ENCODE measurements at places on chromosomes 2 and 18.

GRCh38 chr18:74506448-74507084 lies 10.4 kb downstream of the CNDP2 start:
- no peak for DNase-seq

- no peak for DNase-seq
These were observed 46.4 kb upstream of the GULP1 start for GRCh38 chr2:188245230-188245629.

DNA sequence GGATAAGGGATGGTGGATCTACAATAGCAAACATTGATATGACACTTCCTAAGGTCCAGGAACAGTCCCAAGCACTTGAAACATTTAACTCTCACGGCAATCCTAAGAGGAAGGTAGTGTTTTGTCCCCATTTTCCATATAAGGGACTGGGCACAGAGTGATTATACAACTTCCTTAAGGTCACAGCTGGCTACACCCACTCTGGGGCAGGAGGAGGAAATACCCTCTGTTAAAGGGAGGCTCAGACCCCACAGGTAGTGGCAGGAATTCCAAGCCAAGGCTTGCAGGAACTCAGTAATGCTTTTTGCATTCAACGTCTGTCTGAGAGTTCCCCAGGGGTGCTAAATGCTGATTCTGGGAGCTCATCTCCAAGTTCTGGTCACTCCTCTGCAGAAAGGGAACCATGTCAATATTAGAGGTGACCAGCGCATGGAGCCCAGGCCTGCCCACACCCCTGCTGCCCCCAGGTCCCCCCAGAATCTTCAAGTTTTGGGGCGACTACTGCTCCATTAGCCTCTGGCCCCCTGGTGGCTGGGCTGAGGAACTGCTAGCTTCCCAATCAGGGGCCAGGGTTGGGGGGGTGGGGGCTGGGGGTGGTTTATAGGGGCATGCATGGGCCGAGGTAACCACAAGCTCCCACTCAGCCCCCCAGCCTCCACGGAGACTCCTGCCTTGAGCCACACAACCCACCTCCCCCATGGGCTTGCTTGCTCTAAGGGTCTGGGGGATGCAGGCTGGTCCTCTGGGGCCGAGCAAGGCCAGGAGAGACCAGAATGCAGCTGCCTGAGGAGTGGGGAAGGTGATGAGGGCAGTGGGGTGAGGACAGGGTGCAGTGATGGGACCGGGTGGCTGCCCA lies 11.1 kb downstream of the OBSL1 start:
- peak; percentile 30 for DNase-seq

GRCh38 chr2:37623971-37624900 lies 47.2 kb downstream of the CDC42EP3 start:
- DNase-seq: no peak

GRCh38 chr2:16871411-16871810 lies 205.8 kb upstream of the CYRIA start:
- DNase-seq: no peak

- no peak for DNase-seq
These were observed 138.8 kb downstream of the MYT1L start for GRCh38 chr2:2192091-2192955.

DNA sequence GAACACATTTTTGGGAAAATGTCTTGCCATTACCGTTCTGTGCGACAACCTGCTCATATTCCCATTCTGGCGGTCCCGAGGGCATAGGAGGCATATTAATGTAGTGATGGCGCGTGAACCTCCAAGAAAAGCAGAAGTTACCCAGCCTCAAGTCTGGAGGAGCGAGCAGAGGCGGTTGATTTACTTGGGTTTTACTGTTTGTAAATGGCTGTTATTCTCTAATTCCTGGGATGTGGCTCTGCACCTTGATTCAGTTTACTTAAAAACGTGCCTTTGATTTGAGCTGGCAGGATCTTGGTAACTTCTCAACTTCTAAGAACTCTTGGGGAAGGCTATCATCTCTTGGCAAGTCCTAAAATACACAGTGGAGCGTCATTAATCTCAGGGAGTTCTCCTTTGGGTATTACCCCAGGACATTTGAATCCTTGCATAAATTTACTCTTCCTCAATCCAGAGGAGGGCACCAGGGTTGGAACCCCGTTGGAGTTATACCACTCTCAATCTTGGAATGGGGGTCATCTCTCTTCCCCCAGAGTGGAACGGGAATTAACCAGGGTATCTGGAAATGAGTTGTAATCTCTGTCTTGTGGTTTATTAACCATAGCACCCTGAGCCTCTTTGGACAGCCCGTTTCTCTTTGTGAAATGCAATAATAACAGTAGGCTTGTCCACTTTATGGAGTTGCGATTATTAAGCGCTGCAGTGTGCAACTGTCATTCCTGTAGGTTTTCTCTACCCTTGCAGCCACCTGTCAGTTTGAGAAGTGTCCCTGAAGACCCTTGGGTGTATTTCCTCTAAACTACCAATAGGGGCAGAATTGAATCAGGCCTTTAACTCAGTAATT lies 2.1 kb downstream of the HK2 start:
- DNase-seq: peak; percentile 80

GRCh38 chr18:12233378-12233777 lies 20.8 kb upstream of the CIDEA start:
- no peak for DNase-seq

GRCh38 chr18:61153571-61153970 lies 179.7 kb upstream of the CDH20 start:
- no peak for DNase-seq

GRCh38 chr18:78764544-78764943 lies 215.1 kb upstream of the SALL3 start:
- DNase-seq: no peak

DNA sequence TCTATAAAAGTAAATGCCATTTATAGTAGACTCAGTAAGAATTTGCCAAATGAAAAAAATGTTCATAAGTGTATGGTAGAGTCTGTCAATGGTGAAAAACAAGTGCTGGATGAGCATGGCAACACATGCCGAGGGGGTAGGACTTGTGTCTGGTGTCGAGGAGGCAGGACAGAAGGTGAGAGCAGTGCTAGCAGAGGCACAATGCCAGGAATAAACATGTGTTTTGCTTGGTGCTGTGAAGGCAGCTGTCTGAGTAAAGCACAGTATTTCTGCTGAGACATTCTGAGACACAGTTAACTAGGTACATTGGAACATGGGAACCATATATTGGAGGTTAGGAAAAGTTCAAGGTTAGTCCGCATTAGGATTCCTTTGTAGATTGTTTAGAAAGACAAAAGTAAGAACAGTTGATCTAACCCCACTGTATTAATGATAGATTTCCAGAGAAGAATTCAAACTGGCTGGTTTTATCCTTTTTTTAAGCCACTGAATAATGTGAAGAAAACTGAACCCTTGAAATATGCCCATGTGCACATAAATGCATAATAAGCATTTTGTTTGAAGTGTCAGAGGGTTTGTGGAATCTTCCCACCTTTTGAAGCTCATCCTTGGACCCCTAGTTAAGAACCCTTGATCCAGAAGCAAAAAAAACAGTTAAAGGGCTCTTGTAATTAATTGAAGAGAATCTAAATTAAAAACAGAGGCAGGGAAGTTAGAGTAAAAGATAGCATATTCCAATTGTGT lies 7.1 kb downstream of the RBM45 start:
- no peak for DNase-seq

DNA sequence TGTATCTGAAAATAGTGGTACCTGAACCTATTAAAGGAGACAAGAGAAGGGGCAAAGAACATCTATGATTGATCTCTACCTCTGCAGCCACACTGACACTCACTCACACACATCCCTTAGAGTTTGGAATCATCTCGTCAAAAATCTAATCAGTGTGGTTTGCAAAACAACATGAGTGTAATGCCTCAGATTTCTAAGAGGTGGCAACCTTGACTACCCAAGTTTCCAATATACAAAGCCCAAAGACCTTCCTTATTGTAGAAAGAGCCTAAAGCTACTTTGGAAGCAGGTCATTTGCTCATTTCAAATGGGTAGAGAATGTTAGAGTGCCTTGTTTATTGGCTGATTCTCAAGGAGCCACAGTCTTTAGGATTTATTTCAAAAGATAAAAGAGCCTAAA lies 444.9 kb downstream of the ARHGAP15 start:
- DNase-seq: no peak

- no peak for DNase-seq
These were observed 903 bp upstream of the EVX2 start for GRCh38 chr2:176084611-176085119.

- DNase-seq: no peak
These were observed 177.8 kb upstream of the RGPD4 start for GRCh38 chr2:107648781-107649404.

DNA sequence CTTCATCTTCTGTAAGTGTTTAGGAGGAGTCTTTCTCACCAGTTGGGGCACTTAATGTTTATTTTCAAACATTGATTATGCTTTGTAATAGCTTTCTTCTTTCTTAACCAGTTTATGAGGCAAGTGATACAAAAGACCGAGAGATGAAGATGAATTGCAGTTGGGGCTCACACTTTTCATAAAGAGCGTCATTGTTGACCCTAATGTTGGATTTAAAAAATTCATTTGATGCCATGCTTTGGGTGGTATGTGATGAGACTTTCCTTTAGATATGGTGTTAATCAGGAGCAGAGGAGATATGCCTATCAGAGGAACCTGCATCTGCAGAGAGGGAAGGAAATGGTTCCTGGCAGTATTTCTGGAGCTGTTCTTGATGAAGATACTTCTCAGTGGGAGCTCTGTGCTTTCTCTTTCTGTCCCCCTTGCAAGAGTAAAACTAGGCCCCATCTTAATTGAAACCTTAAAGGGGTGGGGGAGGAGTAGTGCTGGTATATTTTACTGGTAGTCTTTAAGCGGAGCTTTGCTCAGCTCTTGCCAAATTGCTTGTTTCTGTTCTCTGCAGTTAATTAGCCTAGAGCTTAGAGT lies 2.3 kb downstream of the EML4 start:
- DNase-seq: peak; percentile 16

- peak; percentile 88 for DNase-seq
These were observed 18.0 kb upstream of the HAAO start for GRCh38 chr2:42810121-42810970.

DNA sequence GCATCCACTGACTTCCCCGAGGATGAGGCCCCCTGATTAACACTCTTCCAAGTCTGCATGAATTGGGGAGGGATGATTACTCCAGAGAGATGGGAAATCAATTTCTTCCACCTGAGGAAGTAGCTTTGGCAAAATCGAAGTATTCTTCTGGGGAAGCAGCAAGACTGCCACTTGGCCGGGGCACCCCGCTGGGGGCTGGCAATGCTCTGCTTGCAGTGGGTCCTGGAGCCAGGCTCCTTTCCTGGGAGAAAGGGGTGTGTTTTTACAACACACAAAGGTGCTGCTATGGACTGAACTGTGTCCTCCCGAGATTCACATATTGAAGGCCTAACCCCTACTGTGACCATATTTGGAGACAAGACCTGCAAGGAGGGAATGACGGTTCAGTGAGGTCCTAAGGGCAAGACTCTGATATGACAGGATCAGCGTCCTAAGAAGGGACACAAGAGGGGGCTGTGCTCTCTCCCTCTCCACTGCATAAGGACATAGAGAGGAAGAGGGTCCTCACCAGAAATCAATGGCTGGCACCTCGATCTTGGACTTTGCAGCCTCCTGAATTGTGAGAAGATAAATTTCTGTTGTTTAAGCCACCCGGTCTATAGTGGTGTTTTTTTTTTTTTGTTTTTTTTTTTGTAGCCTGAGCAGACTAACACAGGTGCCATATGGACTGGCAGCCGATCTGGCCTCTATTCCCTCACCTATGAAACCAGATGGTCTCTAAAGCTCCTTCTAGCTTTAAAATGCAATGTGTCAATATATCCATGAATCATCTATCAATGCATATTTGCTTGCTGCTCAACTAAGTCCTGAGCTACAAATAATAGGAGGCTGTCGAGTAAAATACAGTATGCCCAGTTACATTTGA lies 3.6 kb upstream of the SMARCAL1 start:
- DNase-seq: peak; percentile 13

GRCh38 chr2:97900806-97901205 lies 94.9 kb downstream of the TMEM131 start:
- peak; percentile 24 for DNase-seq

- DNase-seq: peak; percentile 10
These were observed 80.1 kb downstream of the GALNT1 start for GRCh38 chr18:35661483-35662146.

- DNase-seq: no peak
These were observed 43.6 kb downstream of the MALT1 start for GRCh38 chr18:58714821-58715220.

DNA sequence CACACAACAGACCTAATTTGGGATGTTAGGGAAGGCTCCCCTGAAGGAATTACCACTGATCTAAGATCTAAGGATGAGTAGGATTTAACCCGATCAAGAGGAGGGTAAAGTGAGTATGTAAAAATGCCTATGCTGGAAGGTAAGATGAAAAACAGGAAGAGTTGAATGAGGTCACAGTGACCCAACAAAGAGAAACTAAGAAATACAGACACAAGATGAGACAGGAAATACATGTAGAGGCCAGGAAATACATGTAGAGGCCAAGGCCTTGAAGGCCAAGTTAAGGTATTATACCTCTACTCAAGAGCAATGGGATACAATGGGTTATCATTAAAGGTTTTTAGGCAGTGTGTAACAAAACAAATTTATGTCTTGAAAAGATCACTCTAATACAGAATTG lies 131.6 kb upstream of the TANK start:
- DNase-seq: no peak

- no peak for DNase-seq
These were observed 192.1 kb upstream of the CHST9 start for GRCh38 chr18:27377251-27377650.

- DNase-seq: no peak
These were observed 257.8 kb upstream of the GALNT5 start for GRCh38 chr2:156999661-157000060.

DNA sequence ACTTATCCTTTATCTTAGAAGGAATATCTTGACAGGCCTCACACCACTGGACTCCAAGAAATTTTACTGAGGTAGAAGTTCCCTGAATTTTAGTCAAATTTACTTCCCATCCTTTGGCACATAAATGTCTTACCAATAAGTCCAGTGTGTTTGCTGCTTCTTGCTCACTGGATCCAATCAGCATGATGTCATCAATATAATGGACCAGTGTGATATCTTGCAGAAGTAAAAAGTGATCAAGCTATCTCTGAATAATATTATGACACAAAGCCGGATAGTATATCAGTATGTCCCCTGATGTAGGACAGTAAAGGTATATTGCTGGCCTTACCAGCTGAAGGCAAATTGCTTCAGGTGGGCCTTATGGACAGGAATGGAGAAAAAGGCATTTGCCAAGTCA lies 6.9 kb upstream of the GYPC start:
- no peak for DNase-seq

DNA sequence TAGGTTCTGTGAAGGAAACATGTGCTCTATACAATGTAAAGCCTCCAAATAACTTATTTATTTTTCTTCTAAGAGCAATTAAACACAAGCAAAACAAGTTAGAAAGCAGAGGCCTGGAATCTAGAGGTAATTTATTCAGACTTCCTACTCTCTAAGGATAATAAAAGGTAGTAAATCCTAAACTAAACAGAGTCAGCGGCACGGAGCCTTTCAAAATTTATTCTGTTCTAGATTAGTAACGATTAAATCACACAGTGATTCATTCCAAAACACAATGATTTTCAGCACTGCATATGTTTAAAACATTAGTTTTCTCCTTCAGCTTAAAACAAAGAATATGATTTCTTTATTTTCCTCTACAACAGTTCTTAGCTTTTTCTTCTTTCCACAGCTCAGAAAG lies 160.9 kb downstream of the FBXO15 start:
- DNase-seq: no peak
